ENCODE measurements at places on chromosomes 5 and 9.

- DNase-seq, result peak; percentile 17
These were observed 404.0 kb downstream of the EBF1 start for GRCh38 chr5:158695595-158696330.

DNA sequence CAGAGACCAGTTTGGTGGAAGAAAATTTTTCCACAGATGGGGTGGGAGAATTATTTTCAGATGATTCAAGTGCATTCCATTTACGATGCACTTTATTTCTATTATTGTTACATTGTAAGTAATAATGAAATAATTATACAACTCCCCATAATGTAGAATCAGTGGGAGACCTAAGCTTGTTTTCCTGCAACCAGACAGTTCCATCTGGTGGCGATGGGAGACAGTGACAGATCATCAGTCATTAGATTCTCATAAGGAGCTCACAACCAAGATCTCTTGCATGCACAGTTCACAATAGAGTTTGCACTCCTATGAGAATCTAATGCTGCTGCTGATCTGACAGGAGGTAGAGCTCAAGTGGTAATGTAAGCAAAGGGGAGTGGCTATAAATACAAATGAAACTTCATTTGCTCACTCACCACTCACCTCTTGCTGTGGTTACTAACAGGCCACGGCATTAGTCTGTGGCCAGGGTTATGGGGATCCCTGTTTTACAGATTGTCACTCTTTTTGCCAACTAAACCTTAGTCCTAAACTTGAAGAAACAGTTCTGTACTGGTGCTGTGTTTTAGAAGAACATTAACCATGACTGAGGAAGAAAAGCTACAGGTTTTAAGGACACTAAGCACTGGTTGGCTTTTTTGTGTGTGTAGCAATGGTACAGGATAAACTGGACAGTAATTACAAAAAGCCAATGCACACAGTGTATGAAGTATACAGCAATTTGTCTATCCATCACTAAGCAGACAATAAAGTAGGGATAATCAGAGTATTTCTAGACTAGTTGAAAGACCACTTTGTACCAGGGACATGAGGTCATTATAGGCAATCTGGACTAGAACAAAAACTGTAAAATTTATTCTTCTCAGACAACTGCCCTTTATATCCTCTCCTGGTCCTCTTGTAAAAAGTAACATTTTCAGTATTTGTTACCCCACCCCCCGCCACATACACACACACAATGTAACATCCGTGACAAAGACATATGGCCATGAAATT, 9.9 kb downstream of the TMEM232 start:
- no peak for DNase-seq

DNA sequence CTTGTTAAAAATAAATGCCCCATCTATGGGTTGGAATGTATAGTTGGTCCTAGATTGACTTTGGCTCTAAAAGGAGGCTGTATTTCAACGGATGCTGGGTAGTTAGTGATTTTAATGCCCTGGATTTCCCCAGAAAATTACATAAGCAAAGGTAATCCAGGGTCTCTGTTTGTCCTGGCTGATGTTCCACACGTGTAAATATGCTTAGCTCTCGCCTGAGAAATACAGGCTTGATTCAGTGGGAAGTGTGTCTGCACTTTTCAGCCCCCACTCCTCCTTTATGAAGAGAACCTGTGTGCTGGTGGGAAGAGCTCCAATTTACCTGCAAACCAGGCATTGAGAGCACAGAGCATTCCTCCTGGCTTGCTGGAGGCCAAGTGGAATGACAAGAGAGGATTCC, 294.6 kb upstream of the CLINT1 start:
- no peak for DNase-seq

GRCh38 chr9:18184401-18184800, 289.6 kb upstream of the ADAMTSL1 start:
- no peak for DNase-seq

GRCh38 chr9:71861618-71862017, 49.4 kb downstream of the ABHD17B start:
- no peak for DNase-seq

- DNase-seq, result no peak
These were observed 16.4 kb upstream of the GADD45G start for GRCh38 chr9:89588271-89588879.

- DNase-seq, result no peak
These were observed 542.1 kb downstream of the BNC2 start for GRCh38 chr9:16328349-16328748.

DNA sequence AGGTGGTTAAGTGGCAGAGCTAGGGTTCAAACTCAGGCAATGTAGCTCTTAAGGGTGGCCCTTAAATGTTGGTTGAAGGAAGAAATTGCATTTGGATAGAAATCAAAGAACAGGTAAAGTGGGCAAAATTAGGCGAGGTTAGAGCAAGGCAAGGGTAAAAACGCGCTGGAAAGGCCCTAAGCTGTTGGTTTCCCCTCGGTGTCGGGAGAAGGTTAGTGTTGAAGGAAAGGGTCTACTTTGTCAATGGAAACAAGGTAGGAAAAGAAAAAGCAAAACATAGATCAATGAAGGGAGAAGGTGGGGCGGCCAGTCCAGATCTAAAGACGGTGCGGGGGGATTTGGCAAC, 431 bp downstream of the FASTKD3 start:
- no peak for DNase-seq

DNA sequence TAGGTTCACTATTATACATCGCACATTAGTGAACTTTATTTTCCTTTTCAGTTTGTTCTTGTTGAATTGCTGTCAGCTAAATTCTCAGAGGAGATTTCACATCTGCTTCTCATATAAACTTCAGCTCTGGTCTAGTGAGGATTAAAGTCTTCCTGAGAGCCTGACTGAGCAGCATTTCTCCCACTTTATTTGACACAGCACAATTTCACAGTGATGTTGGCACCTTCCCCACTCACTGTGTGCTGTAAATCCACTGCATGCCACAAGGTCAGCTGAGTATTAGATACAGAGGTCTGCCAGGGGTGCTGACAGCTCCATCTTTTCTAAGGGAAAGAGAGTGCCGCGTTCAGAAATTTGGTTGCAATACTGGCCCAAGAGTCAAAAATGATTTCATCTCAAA, 567.4 kb downstream of the PRR16 start:
- no peak for DNase-seq

- DNase-seq, result no peak
These were observed 222.2 kb downstream of the AOPEP start for GRCh38 chr9:94948567-94949235.

DNA sequence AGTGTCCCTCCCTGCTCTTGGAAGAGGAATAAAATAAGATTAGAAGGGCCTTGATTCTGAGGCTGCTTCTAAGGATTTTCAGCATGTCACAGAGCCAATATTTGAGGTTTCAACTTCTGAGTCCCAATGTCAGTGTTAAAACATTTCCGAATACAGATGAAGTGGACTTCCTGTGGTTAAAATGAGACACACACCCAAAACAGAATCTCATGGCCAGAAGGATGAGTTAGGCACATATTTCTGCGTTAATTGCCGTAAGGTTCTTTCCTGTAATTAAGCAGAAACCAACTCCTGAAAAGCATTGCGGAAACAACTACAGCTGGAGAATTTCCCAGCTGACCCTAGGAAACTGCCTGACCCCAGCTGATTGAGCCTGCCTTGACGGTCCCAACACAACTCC, 10.4 kb upstream of the ZNF354B start:
- DNase-seq, result no peak

DNA sequence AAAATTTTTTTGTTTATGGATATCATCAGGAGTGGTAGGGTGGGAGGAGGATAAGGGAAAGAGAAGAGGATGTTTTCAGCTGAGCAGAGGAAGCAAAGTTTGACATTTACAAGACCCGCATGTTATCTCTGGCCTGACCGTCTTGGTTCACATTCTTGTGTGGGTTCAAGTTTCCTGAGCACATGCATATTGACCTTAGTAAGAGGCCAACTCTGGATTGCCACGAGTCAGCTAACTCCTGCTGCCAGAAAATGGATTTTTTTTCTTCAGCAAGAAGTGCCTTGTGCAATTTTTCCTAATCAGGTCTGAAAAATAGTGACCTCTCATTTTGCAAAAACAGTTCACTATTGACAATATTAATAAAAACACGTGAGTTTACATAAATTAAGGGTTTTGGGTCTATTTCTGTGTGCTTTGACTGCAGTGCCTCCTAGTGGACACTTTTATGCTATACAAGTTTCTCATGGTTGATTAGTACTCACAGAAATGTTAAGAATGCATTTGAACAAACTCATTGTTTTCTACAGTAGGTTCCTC, 27.1 kb upstream of the BASP1 start:
- no peak for DNase-seq

DNA sequence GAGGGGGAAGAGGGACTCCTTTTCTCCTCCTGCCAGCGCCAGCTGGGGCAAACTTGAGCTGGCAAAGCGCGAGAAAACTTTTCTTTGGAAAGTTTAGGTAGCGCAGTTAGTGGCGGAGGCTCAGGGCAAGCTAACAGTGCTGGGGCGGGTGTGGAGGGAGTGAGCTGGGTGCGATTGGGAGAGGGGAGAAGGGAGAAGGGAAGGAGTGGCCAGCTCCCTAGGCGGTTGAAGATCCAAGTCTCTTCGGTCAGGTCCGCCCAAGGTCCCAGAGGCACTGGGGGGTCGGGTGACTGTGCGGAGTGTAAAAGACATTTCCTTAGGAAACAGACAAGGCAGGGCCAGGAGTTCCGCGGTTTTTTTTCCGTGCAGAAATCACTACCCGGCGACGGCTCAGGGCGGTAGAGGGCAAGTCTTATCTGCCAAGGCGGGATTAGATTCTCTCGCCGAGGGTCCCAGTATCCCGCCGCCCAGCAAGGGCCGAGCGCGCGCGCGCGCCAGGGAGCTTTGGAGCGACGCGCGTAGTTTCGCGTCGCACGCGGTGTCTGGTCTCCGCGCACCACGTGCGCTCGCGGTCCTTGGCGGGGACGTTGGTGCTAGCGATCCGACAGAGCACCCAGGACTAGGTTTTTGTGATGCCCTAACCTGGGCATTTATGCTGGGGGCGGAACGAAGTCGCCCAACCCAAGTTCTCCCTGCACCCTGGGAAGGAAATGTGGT, 33.6 kb upstream of the NFIB start:
- no peak for DNase-seq

GRCh38 chr9:130952065-130952762, 13.2 kb upstream of the FIBCD1 start:
- no peak for DNase-seq

- DNase-seq, result no peak
These were observed 2.5 kb downstream of the GPR151 start for GRCh38 chr5:146513462-146513861.

DNA sequence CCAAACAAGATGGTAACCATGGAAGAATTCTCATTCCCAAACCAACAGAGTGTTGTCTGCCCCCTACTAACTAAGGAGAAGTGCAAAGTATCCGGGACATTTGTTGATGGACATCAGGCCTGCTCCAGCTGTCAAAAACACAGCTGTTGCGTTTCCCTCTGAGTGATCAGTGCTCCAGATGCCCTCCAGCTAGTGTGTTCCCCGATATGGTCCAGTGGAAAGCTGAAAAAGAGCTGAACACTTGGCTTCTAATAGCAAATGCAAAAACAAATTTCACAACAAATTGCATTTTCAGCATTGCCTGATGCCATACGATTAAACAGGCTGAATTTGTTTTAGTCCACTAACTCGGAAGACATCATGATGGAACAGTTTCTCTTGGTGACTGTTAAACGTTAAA, 1398.7 kb downstream of the PTPRD start:
- no peak for DNase-seq

- DNase-seq, result no peak
These were observed 55.7 kb downstream of the LIFR start for GRCh38 chr5:38500573-38501260.

DNA sequence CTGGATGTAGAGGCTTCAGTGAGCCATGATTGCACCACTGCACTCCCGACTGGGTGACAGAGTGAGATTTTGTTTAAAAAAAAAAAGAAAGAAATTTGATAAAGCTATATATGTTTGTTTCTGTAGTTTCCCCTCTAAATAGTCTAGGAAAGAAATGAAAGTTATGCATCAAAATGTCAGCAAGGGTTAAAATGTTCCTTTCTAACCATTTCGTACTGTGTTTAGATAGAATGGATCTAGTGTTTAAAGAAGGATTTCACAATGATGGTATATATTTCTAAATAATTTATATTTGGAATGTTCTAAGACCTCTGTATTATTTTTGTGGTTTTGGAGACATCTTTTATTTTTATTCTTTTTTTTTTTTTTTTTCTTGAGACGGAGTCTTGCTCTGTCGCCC, 22.7 kb downstream of the TEK start:
- DNase-seq, result no peak

DNA sequence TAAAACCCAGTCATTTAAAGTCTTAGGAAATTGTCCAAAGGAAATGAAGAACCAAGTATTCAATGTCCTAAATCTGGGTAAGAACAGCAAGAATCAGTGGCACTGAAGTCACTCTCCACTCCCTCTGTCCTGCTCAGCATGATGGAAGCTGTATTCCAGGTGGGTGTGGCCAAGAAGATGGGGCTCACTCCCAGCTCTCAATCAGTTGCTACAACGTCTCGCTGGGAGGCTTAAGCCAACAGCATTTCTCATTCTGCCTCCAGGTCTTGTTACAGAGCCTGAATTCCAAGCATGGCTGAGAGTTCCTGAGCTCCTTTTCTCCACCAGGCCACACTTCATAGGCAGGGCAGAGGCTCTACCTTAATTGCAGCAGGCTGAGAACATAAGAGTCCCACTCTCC, 41.2 kb upstream of the TRIO start:
- no peak for DNase-seq

DNA sequence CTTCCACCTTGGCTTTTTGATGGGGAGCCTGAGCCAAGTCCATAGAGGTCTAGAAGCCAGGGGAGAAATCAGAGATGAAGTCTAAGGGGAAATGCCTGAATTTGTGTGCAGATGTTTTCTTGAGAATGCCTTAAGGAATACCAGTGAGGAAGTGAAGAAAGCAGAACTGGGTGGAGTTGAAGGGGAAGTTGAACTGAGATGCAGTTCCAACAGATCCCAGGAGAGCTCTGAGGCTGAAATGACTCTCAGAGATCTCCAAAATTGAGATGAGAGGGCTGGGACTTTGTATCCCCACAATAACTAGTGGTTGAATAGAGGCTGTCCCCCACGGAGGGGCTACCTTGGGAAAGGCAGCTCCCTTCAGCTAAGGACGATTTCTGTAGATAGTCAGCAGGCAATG, 197.1 kb downstream of the ZNF462 start:
- no peak for DNase-seq

DNA sequence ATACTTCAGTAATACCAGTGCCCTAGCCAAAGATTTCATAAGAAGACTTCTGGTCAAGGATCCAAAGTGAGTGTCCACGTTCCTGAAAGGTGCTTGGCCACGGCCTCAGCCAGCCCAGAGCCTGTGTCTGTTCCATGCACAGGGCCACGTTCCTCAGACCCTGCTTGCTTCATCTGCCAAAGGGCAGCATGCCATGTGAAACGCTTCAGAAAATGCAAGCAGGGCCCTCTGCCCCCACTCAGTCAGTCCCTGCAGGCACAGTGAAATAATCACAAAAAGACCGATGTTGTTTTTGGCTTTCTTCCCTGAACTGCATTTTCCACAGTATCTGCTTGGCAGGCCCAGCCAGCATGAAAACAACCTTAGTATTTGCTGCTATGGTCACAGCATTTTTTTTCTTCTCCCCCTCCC, 85.5 kb upstream of the CTSL start:
- DNase-seq, result no peak
